ENCODE measurements at places on chromosomes 4 and X. TPM values are rescaled to one million over a fixed set of nuclear protein-coding genes. Genes with fewer than 3 reads are reported as not detected.

The XAGE1A gene
- total RNA-seq = not detected

The NEIL3 gene
- total RNA-seq = 0.59 TPM

The CASP3 gene
- total RNA-seq = 14.3 TPM

The AFP gene
- total RNA-seq = 0.59 TPM

The MCF2 gene
- total RNA-seq = not detected

The TKTL2 gene
- not detected for total RNA-seq

The N4BP2 gene
- total RNA-seq = 1.4 TPM

The MRFAP1L1 gene
- 60.1 TPM for total RNA-seq

The RBMXL3 gene
- total RNA-seq = not detected

The GPR119 gene
- not detected for total RNA-seq

The AFF2 gene
- total RNA-seq = 0.12 TPM

The PCDH10 gene
- total RNA-seq = 0.12 TPM

The FAM9A gene
- not detected for total RNA-seq

The GLRA2 gene
- not detected for total RNA-seq

The GPRASP2 gene
- 13.7 TPM for total RNA-seq

The EFHC2 gene
- 0.08 TPM for total RNA-seq

The NOX1 gene
- total RNA-seq = not detected

The CDS1 gene
- not detected for total RNA-seq

The C4orf36 gene
- 2.8 TPM for total RNA-seq

The FRG2 gene
- not detected for total RNA-seq

The RTL9 gene
- not detected for total RNA-seq

The MAP9 gene
- 2.1 TPM for total RNA-seq

The ARSJ gene
- 22.5 TPM for total RNA-seq

The DKK2 gene
- total RNA-seq = 0.38 TPM

The KLHL15 gene
- total RNA-seq = 4.8 TPM

The BTK gene
- not detected for total RNA-seq

The TRIM60 gene
- not detected for total RNA-seq

The CT45A2 gene
- not detected for total RNA-seq

The ETDA gene
- not detected for total RNA-seq

The MAML3 gene
- total RNA-seq = 1.1 TPM

The FGF13 gene
- 6.2 TPM for total RNA-seq

The CLGN gene
- total RNA-seq = not detected

The POF1B gene
- not detected for total RNA-seq

The CLDN34 gene
- not detected for total RNA-seq

The EGF gene
- 0.35 TPM for total RNA-seq

The SERTM2 gene
- total RNA-seq = not detected

The SPANXD gene
- not detected for total RNA-seq

The CT45A5 gene
- not detected for total RNA-seq

The FRMD7 gene
- total RNA-seq = under 0.01 TPM

The TRIM61 gene
- total RNA-seq = 1.1 TPM

The TMPRSS11E gene
- not detected for total RNA-seq

The IL15 gene
- 6.9 TPM for total RNA-seq

The ZAR1 gene
- total RNA-seq = not detected

The FRAS1 gene
- total RNA-seq = 6.4 TPM

The CXCL8 gene
- not detected for total RNA-seq

The F8A3 gene
- total RNA-seq = not detected

The GAGE1 gene
- total RNA-seq = not detected

The PCDH19 gene
- total RNA-seq = under 0.01 TPM

The HSFX2 gene
- total RNA-seq = 0.30 TPM

The CYTL1 gene
- 0.15 TPM for total RNA-seq

The C4orf51 gene
- total RNA-seq = not detected

The COX7B2 gene
- total RNA-seq = not detected

The RASGEF1B gene
- 1.5 TPM for total RNA-seq
